ENCODE measurements at places on chromosomes 6 and 20.

GRCh38 chr6:149435919-149436586, 36.0 kb downstream of the SUMO4 start:
- no peak for DNase-seq

DNA sequence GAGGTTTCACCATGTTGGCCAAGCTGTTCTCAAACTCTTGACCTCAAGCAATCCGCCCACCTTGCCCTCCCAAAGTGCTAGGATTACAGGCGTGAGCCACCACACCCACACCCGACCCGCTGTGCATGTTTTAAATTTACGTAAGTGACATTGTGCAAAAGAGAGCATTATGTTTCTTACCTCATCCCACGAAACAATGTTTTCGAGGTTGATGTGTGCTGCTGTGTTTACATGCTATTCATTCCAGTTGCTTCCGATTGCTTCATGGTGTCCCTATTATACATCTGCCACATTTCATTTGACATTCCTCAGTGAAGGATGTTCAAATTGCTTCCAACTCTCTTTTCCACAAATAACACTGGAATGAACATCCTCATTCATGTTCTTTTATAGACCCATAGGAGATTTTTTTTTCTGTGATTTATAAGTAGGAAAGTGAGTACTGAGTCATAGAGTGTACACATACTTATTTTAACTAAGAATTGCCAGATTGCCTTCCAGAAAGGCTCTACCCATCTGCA, 403.9 kb upstream of the JARID2 start:
- no peak for DNase-seq

GRCh38 chr20:50589548-50590347, 79.6 kb downstream of the PTPN1 start:
- DNase-seq, result no peak

- no peak for DNase-seq
Measured at GRCh38 chr6:161906571-161906970, 632.7 kb upstream of the AGPAT4 start.

- no peak for DNase-seq
Measured at GRCh38 chr6:34524499-34524898, 31.6 kb downstream of the SPDEF start.

DNA sequence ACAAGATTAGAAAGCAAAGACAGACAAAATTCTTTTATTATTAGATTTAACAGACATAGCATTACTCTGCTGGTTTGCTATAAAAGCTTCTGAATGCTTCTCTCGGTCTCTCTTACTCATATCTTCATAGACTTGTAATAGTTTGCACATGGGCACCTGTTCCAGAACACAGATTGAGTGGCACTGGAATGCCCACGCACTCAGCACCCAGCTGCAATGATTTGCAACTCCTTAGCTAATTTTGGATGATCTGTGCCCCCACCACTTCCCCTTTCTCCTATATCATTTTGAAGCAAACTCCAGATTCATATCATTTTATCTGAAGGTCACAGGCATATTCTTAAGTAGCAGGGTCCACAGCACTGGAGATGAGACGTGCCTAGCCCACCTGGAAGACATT, 148.8 kb downstream of the CFAP61 start:
- no peak for DNase-seq

All from GDM1 (cell line).